ENCODE measurements at places on chromosomes 4 and X.

- DNase-seq, result no peak
Measured at GRCh38 chrX:13936521-13937225, 93.0 kb downstream of the GEMIN8 start.

- no peak for DNase-seq
Measured at GRCh38 chrX:115226929-115227328, 7.0 kb downstream of the LRCH2 start.

DNA sequence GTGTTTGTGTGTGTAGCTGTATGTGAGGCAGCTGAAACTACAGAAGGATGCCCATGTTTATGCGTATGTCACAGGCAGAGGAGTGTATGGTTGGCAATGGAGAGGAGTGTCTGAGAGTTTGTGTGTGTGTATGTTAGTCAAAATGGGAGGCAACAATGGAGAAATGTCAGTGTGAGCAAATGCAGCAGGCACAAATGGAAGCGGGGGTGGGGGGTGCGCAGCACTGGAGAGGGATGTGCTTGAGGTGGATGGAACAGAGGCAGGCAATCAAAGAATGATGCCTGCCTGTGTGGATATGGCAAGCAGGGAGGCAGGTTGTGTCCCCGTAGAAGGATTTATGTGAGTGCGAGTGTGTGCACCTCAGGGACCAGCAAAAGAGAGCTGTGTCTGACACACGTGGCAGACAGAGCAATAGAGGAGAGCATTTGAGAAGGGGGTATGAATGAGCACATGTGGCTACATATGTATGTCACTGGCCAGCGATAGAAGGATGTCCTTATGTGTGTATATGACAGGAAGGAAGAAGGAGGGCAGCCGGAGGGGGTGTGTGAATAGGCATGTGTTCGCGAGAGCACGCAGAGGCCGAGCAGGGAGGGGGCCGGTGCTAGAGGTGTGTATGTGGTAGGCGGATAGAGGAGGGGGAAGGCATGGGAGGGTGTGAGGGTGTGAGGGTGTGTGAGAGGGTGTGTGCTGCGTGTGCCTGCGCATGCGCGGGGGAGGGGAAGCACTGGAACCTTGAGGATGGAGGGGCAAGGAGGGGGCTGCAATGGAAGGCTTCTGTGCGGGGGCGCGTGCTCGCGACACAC, 1.1 kb downstream of the PJA1 start:
- peak; percentile 35 for DNase-seq

DNA sequence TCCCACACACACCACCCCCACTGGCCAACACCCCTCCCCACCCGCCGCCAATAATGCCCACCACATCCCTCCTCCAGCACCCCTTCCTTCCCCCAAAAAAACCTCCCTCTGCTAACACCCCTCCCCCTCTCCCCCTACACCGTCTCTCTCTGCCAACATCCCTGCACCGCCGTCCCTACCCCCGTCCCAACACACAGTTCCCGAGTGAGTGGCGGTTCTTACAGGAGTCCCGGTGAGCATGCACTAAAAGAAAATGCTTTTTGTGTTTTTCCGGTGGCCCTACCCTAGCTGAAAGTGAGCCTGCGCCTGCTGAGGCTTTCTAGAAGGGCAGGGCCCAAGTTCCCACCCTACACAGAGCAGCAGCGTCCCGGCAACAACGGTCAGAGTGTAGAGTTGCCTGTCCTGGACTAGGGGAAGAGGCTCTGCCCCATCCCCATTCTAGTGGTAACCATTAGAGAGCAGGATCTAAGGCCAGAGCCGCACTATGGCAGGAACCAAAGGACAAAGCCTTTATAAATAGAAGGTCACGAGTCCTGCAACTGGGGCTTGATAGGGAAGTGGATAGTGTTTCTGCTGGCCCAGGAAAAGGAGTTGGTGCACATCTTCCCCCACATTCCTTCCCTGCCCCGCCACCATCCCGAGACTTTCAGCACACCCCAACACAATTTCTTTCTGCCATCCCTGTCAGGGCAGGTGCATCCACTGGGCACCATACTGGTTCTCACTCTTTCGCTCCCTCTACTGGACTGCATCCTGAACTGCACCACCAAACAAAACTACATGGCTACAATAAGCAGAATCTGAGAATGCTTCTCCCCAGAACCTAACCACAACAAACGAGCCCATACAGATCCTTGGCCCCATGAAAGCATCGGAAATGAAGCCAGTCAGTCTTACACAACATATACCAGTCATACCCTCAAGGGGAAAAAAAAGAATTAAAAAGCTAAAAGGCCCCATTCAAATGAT, 78.1 kb upstream of the PAGE3 start:
- no peak for DNase-seq

DNA sequence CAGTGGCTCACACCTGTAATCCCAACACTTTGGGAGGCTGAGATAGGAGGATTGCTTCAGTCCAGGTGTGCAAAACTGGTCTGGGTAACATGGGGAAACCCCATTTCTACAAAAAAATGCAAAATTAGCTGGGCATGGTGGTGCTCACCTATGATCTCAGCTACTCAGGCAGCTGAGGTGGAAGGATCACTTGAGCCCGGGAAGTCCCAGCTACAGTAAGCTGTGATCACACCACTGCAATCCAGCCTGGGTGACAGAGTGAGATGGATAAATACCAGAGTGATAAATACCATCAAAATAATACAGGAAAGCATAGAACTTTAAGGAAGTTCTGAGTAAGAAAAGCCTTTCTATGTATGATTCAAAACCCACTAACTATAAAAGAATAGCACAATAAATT, 52.8 kb downstream of the LRBA start:
- no peak for DNase-seq
